ENCODE measurements at places on chromosomes 6 and 20.
A peak's percentile ranks its signal among the peaks of the same experiment; 100 is the strongest.

GRCh38 chr20:2295886-2296515, at the start of gene TGM3:
TGM3 (plus strand) TSS chr20:2296001; CDS start chr20:2296064, 63 bp downstream.
- no peak for DNase-seq

DNA sequence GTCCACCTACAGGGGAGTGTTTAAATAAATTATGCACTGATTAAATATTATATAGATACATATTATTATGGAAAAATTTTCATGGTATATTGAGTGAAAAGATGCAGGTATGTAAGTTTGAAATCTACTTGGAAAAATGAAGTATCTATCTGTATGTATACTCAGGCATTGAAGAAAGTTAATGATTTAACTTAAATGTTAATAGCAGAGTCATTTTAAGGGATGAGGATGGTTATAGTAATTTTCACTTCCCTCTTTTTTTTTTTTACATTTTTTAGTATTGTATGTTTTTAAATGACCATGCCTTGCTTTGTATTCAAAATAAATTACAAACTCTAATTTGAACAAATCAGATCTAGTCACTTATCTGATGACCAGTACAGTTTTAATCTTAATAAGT, 43.2 kb upstream of the NOTCH4 start:
- no peak for DNase-seq

- DNase-seq: no peak
Observed at GRCh38 chr20:24684421-24684871, 215.0 kb downstream of the SYNDIG1 start.

- no peak for DNase-seq
Observed at GRCh38 chr20:3195590-3196237, 8.8 kb downstream of the DDRGK1 start.

DNA sequence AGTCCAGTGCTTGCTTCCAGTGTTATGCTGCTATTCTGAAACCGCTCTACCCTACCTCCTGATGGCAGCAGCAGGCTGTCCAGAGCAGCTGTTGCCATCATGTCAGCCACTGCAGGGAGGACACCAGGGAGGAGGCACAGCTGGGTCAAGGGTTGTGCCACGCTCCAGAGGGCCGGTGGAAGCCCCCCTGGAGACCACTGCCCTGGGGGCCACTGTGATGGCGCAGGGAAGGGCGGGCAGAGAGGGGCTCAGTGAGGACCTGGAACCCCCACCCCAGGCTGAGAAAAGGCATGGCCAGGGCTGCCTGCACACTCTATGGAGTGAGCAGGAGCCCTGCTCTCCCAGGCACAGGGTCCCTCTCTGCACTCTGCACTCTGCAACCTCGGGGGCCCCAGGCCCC, 271.3 kb upstream of the BTBD3 start:
- no peak for DNase-seq

GRCh38 chr6:153074761-153075160, 56.3 kb downstream of the RGS17 start:
- DNase-seq: no peak

- DNase-seq: peak; percentile 50
Observed at GRCh38 chr6:108782179-108783041, 65.8 kb upstream of the ARMC2 start.

- DNase-seq: no peak
Observed at GRCh38 chr6:31354158-31354863, 2.7 kb downstream of the HLA-B start.

GRCh38 chr6:1893470-1894130, 283.9 kb downstream of the FOXC1 start:
- DNase-seq: no peak

GRCh38 chr20:4468114-4468513, 253.6 kb upstream of the PRND start:
- DNase-seq: no peak

GRCh38 chr20:62887152-62887859, 25.7 kb upstream of the TCFL5 start:
- DNase-seq: no peak

GRCh38 chr6:32213649-32214048, 10.2 kb downstream of the NOTCH4 start:
- no peak for DNase-seq

DNA sequence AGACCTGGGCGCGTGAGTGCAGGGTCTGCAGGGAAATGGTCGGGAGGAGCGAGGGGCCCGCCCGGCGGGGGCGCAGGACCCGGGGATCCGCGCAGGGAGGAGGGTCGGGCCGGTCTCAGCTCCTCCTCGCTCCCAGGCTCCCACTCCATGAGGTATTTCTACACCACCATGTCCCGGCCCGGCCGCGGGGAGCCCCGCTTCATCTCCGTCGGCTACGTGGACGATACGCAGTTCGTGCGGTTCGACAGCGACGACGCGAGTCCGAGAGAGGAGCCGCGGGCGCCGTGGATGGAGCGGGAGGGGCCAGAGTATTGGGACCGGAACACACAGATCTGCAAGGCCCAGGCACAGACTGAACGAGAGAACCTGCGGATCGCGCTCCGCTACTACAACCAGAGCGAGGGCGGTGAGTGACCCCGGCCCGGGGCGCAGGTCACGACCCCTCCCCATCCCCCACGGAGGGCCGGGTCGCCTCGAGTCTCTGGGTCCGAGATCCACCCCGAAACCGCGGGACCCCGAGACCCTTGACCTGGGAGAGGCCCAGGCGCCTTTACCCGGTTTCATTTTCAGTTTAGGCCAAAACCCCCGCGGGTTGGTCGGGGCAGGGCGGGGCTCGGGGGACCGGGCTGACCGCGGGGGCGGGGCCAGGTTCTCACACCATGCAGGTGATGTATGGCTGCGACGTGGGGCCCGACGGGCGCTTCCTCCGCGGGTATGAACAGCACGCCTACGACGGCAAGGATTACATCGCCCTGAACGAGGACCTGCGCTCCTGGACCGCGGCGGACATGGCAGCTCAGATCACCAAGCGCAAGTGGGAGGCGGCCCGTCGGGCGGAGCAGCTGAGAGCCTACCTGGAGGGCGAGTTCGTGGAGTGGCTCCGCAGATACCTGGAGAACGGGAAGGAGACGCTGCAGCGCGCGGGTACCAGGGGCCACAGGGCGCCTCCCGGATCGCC, 54.2 kb upstream of the HLA-A start:
- DNase-seq: no peak

DNA sequence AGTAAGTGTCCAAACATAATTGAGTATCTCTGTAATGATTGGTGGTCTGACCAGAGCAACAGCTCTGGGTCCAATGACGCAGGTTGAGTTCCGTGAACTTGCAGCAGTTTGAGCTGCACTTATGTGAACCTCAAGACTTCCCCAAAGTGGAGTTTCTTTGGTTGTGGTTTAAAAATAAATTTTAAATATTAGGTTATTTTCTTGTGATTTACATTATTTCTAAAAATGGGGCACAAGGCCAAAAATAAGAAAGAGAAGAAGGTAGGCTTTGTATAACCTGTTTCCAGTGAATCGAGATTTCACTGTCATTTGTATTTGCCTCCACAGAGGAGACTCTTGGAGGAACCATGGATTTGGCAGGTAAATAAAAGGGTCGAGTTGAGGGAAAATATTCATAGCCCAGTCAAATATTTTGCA, 166.4 kb upstream of the ZNF217 start:
- no peak for DNase-seq

DNA sequence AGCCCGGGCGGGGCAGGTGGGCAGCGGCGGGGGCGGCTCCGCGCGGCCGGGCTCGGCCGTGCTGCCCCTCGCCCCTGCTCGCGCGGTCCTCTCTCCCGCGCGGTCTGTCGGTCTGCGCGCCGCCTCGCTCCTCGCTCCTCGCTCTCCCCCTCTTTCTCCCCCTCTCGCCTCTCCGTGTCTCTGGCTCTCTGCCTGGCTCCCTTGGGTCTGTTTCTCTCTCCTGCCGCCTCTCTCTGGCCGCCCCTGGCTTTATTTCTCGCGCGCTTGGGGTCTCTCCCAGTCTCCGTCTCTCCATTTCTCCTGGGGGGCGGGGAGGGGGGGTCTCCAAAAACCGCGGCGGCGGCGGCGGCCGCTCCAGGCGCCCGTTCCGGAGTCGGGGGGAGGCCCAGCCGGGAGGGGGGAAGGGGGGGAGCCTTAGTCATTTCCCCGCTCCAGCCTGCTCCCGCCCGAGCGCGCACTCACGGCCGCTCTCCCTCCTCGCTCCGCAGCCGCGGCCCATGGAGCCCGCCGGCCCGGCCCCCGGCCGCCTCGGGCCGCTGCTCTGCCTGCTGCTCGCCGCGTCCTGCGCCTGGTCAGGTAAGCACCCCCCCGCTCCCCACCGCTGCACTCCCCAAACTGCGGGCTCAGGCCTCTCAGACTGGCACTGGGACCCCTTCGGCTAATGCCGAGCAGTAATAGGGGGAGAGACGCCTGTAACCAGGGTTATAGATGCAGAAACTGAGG, at the start of gene SIRPA:
SIRPA (plus strand) TSS at position 457 of the 723 bp plus-strand sequence; CDS start at position 498, 41 bp downstream.
- no peak for DNase-seq

GRCh38 chr6:79719248-79719960, 88.3 kb downstream of the SH3BGRL2 start:
- no peak for DNase-seq

DNA sequence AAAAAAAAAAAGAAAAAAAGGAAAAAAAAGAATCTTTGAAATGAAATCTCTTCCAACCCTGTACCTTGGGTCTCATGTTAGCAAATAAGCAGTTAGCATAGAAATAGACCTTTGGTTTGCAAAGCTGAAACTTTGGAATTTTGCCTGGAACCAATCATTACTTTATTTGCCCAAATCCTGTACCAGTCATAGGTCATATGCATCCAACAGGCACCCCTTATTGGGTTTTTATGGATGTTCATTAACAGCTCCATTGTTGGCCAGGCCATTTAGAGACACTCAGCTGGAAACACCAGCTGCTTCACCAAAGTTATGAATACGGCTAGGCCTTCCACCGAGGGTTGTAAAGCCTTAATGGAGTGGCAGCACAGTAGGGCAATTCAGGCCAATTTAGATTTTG, 53.0 kb downstream of the ALDH8A1 start:
- DNase-seq: no peak

GRCh38 chr6:33809594-33809993, 5.8 kb upstream of the MLN start:
- DNase-seq: no peak

Data from SK-N-MC (cell line).